ENCODE measurements at places on chromosomes 6 and 20.

- DNase-seq = no peak
Measured at GRCh38 chr6:16436550-16436949, 198.2 kb downstream of the GMPR start.

GRCh38 chr20:19849341-19850197 is 91.5 kb downstream of the RIN2 start:
- no peak for DNase-seq

DNA sequence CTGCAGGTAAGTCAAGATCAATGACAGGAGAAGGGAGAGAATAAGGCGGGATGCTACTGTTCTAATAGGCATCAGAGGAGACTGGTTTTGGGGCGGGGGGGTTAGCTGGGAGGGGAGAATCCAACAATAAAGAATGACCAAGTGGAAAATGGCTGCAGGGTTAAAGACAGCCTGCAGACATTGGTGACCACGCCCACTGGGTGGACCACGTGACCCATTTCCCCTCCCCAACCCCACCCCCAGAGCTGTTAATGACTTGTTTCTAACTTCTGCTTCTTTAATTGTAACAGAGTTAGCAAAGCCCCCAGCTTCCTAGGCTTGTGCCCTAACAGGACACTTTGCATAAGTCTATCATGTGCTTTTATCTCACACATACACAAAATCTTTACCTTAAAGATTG is 344.5 kb downstream of the KIF16B start:
- no peak for DNase-seq

GRCh38 chr6:33957131-33957891 is 153.5 kb upstream of the MLN start:
- no peak for DNase-seq

- no peak for DNase-seq
Measured at GRCh38 chr6:44646355-44646754, 258.8 kb downstream of the CDC5L start.

DNA sequence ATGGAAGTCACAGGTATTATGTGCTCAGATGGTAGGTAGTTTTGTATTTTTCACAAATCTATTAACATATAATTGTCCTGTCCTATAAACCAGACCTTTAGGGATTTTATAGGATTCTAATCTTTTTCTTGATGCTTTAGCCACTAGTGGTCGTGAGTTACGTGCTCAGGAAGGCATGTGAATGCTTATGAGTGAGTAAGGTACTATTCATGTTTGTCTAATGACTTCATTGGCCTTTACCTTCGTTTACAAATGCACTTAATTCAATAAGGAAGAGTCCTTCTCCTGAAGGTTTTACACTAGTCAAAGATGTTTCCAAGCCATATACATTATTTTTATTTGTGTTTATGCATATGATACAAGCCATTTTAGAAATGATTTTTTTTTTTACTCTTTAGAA is 23.0 kb downstream of the PACRG start:
- DNase-seq = no peak

DNA sequence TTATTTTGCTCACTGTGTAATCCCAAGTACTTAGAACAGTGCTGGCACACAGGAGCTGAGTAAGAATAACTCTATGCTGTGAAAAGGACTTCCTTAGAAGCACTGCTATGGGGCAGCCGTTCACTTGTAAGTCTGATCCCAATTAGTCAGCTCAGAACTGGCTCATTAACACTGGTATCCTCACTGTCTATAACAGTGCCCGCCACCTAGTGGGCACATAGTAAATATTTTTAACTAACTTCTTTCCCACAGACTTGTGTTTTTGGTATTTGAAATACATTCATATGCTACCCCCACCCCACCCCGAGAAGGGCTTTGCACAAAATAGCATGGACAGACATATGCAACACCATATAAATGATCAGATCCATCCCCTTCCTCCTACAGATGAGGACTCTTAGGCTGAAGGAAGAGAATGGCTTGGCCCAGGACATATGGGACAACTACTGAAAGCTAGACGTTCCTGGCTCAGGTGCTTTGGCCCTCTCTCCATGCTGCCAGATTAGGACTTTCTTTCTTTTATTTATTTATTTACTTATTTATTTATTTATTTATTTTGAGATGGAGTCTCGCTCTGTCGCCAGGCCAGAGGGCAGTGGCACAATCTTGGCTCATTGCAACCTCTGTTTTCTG is 47.1 kb downstream of the DST start:
- no peak for DNase-seq

- DNase-seq = no peak
Measured at GRCh38 chr6:91573826-91574416, 987.0 kb upstream of the MAP3K7 start.

DNA sequence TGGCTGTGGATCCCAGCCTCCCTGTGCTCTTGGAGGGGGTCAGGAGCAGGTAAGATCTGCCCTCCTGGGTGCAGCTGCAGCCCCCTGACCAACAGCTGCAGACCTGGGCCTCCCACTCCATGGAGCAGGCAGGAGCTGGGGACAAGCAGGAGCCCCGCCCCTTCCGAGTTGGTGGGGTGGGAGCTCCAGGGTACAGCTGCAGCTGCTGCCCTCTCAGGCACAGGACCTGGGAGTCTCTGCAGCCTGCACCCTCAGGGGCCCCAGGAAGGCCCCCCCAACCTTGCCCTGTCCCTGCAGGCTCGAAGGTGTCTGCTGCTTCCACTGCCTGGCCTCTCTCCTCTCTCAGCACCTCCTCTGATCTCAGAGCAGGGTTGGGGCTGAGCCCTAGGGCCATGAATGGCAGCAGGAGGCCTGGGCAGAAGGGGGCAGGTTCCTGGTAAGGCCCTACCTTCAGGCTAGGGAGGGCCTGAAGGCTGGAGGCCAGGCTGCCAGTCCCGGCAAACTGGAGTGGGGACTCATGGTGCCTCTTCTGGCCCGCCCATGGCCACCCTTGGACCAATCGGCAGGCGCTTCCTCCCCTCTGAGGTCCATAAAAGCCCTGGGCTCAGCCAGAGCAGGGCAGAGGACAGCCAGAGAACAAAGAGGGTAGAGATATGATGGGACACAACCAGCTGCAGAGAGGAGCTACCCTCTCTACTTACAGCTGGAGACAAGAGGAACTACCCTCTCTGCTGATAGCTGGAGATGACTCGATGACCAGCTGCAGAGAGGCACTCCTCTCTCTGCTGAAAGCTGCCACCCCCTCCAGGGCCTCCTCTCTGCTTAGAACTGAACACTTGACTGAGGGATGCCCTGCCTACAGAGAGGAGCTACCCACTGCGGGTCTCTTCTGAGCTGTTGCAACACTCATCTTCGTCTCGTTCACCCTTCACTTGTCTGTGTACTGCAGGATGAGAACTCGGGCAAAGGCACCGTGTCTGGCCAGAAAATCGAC is 7.8 kb upstream of the PACSIN1 start:
- DNase-seq = no peak

GRCh38 chr6:111793711-111794111 is 79.5 kb downstream of the FYN start:
- no peak for DNase-seq

DNA sequence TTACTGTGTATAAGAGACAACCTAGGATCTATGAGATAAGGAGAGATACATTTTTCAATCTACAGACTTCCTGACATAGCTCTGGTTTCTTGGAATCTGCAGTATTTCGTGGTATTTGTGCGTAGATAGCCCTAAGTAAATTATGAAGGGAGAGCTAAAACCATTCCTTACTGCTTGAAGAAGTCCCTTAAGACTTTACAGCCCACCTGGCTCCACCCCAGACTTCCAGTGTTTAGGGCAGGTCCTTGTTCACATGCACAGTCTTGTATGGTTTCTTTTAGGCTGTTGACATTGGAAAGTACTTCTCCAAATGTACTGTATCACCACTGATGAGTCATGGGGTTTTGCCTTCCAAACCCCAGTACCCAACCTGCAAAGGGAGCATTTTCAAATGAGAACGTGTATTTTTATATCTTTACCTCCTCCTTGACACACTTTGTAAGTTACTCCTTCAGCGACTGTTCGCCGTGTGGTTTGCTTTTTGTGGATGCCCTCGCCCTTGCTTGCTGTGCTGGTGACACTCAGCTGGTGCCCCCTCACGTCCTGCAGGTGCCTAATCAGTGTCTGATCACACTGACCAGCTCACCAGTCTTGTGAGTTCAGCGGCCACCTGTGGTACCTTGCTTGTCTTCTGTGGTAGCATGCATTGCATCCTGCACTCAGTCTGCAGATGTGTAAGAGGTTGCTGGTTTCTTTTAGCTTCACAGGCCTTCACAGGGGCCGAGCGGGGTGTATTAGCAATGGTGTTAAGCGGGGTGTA is 73.3 kb downstream of the IGF2R start:
- DNase-seq = no peak

GRCh38 chr6:161359618-161359945 is 85.7 kb upstream of the AGPAT4 start:
- no peak for DNase-seq

DNA sequence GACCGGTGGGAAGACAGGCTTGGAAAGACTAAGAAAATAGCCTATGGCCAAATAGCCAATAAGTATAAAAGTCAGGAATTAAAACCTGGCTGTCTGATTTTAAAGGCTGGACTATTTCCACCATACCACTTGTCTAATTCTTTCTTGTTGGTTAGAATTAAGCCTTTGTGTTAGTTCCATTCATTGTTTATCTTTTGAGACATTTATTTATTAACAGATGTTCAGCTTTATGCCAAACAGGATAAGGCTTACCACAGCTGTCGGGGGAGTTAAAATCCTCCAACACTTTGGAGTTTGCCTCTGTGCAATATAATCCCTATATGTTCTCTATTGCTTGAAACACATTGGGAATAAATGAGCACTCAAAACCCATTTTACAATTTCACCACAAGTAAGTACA is 208.3 kb downstream of the TMEM200A start:
- no peak for DNase-seq

- no peak for DNase-seq
Measured at GRCh38 chr6:143611580-143611979, 66.2 kb upstream of the PHACTR2 start.

GRCh38 chr20:37935435-37935834 is 32.5 kb downstream of the VSTM2L start:
- DNase-seq = no peak
